ENCODE measurements at places on chromosomes 5 and 9.

DNA sequence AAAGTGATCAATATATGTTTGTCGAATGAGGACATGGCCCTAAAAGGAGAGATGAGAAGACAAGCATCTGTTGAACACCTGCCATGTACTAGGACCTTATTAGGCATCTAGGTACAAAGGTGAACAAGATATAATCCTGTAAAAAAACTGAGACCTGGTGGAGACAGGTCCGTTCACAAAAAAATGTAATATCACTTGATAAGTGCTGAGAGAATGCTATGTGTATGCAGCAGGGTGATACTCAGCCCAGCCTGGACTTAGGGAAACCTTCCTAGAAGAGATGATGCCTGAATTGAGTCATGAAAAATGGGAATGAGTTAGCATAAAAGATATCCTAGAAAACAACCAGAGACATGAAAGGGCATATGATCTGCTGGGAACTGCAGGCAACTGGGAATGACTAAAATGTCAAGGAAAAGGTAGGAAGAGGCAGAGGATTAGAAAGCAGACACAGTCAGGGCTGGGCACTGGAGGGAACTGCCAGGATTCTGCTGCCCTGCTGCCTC, 108.5 kb downstream of the ADRB2 start:
- no peak for DNase-seq

GRCh38 chr9:98158071-98158831, 34.2 kb downstream of the CORO2A start:
- peak; percentile 65 for DNase-seq

DNA sequence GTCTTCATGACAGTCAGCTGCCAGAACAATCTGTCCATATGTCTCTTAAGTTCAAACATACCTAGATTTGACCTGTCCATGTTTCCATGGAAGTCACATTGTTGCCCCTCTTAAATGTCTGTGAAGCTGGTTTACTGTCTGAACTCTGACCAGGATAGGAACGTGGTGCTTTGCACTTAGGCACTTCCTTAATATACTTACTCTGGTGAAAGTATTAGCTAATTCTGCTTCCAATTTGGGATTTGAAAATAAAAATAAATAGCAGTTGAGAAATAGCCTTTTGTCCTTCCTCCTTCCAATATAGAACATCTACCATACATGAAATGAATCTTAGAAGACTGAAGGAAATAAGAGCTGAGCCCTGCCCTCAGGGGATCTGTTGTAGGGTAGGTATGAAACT, 524.5 kb upstream of the CLINT1 start:
- no peak for DNase-seq

DNA sequence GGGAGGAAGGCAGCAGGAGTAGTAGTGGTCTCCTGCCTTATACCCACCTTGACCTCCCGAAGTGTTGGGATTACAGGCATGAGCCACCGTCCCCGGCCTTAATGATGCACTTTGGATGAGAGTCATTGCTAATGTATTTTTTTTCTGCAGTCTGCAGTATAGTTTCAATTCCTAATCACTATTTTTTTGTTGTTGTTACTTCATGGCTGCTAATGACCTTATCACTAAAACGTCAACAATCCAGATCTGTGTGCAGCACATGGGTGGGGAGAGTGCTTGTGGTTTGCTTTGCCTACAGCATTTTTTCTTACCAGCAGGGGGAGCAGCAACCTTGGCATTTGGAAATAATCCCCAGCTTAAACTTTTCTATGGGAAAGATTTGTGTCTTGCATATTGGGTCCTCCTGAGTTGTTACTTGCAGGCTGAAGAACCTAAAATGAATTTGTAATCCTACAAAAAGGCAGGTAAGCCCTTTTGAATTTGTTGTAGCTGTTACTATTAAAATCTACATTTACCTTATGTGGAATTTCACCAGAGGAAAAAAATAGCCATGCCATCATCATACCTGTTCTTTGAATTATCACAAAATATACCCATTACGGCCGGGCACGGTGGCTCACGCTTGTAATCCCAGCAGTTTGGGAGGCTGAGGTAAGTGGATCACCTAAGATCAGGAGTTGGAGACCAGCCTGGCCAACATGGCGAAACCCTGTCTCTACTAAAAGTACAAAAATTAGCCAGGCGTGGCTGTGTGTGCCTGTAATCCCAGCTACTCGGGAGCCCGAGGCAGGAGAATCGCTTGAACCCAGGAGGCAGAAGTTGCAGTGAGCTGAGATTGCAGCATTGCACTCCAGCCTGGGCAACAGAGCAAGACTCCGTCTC, 6.3 kb upstream of the MED7 start:
- peak; percentile 39 for DNase-seq

- no peak for DNase-seq
These were observed 23.1 kb downstream of the SPTAN1 start for GRCh38 chr9:128575469-128575868.

DNA sequence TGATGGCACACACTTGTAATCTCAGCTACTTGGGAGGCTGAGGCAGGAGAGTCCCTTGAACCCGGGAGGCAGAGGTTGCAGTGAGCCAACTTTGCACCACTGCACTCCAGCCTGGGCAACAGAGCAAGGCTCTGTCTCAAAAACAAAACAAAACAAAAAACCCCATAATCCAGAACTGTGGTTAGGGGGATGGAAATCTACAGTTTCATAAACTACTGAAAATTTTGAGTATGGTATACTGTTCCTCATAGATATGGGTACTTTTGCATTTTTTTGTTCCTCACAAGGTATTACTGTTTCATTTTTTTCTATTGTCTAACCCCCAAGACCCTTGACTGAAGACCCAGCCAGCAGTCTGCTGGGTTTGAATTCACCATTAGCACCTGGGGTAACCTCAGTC, 52.2 kb upstream of the MAP3K1 start:
- no peak for DNase-seq

- DNase-seq: no peak
These were observed 7.0 kb downstream of the NOTCH1 start for GRCh38 chr9:136538599-136539426.

DNA sequence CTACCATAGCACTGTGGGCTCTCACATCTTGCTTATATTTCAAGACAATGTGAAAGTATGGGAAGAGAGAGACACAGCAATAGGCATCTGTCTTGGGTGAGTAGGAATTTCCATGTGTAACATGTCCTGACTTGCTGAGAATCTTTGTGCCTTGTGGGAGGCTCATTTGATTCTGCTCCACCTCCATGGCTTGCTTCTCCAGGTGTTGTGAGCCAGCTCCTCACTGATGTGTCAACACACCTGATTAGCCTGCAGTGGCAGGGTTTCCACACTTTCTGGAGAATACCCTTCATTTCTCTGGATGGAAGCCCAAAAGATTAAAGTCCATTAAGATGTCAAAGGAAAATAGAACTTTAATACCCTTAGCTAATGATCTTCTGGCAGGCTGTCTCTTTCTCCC, 613.6 kb downstream of the ZNF608 start:
- no peak for DNase-seq

- no peak for DNase-seq
These were observed 17.1 kb downstream of the LVRN start for GRCh38 chr5:115979201-115980041.

- DNase-seq: no peak
These were observed 265.2 kb downstream of the MAT2B start for GRCh38 chr5:163770625-163771024.

GRCh38 chr5:122454541-122454940, 142.5 kb downstream of the SNCAIP start:
- DNase-seq: no peak

DNA sequence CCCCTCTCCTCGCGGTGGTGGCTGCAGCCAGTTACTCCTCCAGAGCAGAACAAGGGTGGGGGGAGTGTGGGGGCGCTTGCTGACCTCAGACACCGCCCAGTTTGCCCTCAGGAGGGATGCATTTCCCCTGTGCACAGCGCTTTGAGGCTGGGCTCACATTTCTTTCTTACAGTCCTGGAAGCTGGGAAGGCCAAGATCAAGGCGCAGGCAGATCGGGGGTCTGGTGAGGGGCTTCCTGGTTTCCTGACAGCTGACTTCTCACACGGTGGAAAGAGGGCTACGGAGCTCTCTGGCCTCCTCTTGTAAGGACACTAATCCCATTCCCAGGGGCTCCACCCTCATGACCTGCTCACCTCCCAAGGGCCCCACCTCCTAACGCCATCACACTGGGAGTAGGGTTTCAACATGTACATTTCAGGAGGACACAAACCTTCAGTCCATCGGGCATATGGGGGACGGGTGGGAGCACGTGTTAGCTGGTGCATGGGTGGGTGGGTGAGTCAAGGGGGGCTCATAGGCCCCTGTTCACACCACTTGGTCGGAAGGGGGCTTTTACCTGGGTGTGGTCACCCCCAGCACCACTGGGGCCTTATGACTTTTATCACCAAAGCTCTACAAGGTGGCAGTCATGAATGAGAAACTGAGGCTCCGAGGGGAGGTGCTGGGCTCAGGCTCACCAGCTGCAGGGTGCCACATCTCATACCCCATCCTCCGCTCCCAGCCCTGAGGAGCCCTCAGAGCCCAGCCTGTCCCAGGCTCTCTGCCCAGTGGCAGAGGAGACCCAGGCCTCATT, 7.7 kb upstream of the SCGB3A1 start:
- no peak for DNase-seq

DNA sequence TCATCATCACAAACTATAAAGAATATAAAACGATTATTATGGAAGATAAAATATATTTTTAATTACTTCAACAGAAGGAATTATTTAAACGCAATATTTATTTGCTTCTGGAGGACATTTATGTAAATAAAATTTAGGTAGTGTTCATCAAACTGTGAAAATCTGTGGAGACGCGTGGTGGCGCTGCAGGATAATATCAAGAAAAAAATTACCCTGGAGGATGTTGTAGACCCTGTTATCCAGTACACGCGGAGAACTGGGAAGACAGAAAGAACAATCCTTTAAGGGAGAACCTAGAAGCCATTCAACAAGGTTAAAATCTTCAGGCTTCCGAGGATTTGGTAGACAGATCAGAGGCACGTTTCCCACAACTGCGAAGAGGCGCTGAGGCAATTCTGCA, at the start of gene PCDHB12:
Gene PCDHB12 (plus strand): TSS at position 242 of the 400 bp plus-strand sequence. CDS start 189 bp downstream, outside the sequence.
- DNase-seq: no peak

- no peak for DNase-seq
These were observed 317.2 kb upstream of the GRAMD2B start for GRCh38 chr5:126106029-126106428.

DNA sequence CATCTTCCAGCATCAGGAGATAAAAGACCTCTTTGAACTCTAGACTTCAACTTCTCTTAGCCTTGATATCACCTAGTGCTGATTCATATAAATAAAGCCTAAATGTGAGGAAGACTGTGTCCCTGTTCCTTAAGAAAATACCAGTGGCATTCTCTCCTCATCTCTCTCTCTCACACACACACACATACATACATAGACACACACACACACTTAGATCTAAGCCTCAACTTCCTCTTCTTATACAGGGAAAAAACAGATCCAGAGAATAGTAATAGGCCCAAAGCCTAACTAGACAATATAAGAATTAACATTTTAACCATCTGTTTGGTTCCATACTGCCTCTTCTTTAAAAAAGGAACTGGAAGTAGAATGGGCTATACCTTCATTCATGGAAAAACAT, 195.3 kb upstream of the NR4A3 start:
- DNase-seq: no peak

- no peak for DNase-seq
These were observed 175.3 kb downstream of the ARL15 start for GRCh38 chr5:54135042-54135441.

GRCh38 chr5:149152317-149152746, 11.0 kb downstream of the ABLIM3 start:
- no peak for DNase-seq

DNA sequence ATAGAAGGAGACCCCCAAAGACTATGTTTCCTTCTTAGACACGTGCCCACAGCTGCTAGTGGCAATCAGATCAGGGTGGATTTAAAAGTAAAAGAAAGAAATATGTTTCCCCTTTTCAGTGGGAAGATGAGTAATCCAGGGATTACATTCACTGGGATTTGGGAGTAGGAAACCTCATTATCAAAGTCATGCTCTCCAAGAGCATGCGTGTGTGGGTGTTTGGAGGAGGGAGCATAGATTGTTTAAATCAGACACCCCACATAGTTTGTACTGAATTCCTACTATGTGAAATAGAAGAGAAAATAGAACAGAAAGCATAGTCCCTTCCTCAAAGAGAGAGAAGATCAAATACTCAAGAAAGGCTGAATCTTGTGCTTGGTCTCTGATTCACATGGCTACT, 65.5 kb upstream of the TBCA start:
- DNase-seq: no peak

- no peak for DNase-seq
These were observed at the start of gene GRIN3A for GRCh38 chr9:101738566-101739183. Gene GRIN3A (minus strand): TSS chr9:101738647. CDS start chr9:101737979, 668 bp downstream.

DNA sequence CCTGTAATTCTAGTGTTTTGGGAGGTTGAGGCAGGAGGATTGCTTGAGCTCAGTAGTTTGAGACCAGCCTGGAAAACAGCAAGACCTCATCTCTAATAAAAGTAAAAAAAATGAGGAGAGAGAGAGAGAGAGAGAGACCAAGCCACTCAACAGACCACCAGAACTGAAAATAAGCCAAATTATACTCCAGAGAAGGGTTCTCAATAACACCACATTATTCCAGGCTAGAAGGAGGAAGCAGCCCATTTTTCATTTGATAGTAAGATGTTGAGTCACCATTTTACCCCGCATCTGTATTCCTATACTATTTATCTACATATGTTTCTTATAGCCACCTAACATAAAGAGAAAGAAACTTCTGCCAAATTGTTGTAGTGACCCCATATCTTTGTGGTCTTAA, 134.8 kb downstream of the PCSK5 start:
- DNase-seq: no peak

GRCh38 chr5:51746023-51746422, 362.8 kb downstream of the ISL1 start:
- no peak for DNase-seq

All from HuH-7.5 (cell line).